ENCODE measurements at places on chromosomes 5 and 9.

- peak; percentile 86 for DNase-seq
Measured at GRCh38 chr5:153565822-153566221, 75.4 kb downstream of the GRIA1 start.

- DNase-seq: no peak
Measured at GRCh38 chr9:112817860-112818203, 67.3 kb downstream of the SNX30 start.

GRCh38 chr5:114473541-114473940 lies 111.7 kb downstream of the KCNN2 start:
- no peak for DNase-seq

DNA sequence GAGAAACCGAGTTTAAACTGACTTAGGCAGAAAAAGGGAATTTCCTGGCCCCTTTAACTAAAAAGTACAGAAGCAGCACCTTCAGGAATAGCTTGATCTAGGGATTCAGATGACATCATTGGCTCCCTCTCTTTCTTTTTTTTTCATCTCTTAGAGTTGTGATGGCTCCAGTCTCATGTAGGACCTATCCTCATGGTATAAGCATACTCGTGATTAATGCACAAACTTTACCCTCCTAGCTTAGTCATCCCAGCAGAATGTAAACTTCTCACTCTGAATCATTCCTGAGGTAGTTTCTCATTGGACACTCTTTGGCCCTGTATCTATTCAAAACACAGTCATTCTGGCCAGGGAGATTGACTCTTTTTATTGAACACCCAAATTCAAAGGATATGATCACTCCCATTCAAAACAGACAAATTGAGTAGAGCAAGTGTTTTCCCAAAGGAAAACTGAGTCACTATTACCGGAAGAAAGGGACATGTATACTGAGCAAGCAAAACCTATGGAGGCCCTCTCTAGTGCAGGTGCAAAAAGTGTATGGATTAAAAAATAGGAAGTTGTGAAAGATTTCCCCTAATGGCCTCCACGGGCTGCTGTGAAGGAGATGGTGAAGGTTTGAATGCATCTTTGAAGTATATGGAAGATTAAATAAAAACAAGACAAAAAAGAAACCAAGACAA lies 27.6 kb upstream of the SMIM23 start:
- peak; percentile 99 for DNase-seq

DNA sequence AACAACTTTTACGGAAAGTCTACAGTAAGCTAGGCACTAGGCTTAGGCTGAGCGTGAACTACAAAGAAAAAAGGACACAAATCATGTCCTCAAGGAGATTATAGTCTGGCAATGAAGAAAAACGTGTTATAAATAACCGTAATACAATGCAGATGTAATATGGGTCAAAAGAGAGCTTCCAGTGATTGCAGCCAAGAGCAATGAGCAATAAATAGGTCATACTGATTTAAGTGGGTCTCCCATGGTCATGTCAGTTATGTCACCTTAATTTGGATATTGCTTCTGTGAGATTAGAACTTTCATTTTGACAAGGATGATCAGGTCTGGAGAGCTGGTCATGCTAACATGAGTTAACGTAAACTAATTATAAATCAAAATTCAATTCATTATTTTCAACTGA lies 158.6 kb upstream of the GNA14 start:
- no peak for DNase-seq

- no peak for DNase-seq
Measured at GRCh38 chr9:136618580-136619547, 43.9 kb upstream of the EGFL7 start.

DNA sequence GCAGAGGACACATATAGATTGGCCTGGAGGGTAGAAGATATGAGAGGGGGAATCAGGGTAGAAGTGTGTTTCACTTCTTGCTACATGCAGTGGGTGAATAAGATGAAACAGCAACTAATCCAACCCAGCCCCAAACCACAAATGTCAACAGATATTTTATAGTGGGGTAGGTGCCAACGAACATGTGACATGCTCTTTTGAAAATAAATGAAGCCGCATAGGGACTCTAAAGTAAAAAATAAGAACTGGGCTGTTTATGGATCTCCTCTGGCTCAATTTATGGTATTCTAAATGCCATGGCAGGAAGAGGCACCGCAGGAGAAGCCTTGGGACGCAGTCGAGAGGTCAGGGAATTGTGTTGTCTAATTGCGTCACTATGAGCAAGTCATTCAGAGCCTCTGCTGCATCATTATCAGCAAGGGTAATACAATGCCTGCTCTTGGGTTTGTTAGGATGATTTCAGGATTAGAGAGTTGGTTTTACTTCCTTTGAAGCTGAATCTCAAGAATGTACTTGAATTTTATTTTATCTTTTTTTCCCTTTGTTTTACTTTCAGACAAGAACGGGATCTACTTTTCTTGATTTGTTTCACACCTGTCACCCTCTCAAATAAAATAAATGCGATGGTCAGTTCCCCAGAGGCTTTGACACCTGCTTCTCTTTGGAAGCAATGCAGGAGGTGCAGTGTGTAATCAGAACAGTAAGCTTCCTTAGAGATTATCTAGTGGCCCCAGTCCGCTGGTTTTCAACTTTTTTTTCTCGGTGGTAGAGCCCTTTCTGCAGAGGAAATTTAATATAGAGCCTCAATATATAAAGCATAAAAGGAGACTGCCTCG lies 375.6 kb upstream of the CLINT1 start:
- DNase-seq: peak; percentile 1

DNA sequence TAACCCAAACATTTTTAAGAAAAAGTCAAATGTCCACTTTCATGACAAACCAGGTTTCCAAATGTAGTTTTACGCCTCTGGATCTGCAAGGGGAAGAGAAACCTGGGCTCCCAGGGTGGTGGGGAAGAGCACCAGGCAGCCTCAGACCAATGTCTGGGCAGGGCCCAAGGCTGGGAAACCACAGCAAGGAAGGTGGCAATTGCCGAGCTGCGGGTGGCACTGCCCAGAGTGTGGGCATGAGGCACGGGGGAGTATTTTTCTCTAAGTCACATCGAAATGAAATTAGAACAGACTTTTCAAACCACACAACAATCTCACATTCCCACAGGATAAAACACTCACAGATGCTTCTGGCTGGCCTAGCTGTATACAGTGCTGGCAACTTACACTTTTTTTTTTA lies 32.6 kb upstream of the RASGEF1C start:
- no peak for DNase-seq

DNA sequence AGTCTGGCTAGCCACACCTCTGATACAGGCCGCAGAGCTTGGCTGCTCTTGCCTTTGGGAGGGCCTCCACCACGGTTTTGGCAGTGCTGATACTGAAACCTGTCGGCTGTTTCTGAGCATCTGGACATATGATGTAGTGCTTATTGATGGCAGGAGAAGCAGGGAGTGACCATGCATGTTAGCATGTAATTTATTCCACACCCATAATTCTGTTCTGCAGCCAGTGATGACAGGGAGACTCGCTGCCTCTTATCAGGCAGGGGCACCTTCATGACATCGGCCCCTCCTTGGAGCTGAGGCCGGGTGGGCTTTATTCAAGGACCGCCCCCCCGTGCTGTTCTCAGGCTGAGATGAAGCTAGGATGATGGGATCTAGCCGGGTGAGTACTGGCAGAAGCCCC lies 49.0 kb downstream of the OLFM1 start:
- no peak for DNase-seq

- peak; percentile 82 for DNase-seq
Measured at GRCh38 chr5:13976867-13977830, 32.7 kb upstream of the DNAH5 start.

- DNase-seq: no peak
Measured at GRCh38 chr5:115389034-115389798, 92.8 kb upstream of the CCDC112 start.

DNA sequence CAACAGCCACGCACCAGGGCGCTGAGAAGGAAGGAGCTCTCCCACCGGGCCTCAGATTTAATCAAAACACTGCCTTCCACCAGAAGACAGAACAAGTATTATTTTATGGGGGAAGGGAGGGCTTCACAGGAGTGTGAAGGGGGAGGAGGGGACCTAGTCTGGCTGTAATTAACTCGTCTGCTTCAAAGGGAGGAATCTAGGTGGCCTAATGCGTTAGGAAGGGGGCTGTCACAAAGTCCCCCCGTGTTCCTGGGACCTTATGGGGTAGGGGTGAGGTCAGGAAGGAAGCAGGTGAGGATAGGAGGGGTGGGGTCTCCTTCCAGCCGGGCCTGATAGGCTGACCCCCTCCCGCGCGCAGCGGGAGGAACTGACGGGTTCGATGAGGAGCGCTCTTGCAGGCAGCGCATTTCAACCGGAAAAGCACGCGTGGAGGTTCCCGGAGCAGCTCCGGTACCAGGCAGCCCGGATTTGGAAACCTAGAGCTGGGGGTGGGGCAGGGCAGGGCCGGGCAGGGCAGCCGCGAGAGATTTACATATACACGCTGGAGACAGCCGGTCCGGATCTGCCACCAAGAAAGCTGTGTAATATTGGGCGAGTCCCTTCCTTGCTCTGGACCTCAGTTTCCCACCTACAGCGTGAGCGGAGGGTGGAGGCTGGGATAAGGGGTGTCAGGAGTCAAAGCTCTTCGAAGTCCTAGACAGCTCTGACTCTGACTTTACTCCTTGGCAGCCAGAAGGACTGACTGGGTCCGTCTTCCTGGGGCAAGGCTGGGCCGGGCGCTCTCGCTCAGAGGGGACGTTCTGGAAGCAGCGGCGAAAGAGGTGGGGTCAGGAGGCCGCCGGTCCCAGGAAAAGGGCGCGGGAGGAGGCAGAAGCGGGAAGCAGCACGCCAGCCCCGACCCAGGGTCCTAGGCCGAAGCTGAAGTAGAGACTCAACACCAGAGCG lies 1.8 kb downstream of the SHB start:
- peak; percentile 57 for DNase-seq

DNA sequence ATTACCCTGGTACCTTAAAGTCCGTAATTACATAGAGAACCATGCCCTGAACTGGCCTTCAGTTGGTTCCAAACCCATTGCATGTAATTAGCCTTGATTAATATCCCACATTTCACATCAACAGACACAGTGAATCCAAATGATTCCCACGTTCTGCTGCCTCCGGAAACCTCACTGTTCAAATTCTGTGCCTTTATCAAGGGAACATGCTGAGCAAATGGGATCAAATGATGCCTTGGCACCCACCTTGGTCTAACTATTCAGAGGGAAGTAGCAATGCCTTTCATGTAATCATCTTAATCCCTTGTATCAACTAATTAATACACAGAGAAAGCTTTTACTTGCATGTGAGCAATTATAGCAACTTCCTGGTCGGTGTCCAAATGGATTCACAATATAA lies 100.6 kb downstream of the EFNA5 start:
- no peak for DNase-seq

DNA sequence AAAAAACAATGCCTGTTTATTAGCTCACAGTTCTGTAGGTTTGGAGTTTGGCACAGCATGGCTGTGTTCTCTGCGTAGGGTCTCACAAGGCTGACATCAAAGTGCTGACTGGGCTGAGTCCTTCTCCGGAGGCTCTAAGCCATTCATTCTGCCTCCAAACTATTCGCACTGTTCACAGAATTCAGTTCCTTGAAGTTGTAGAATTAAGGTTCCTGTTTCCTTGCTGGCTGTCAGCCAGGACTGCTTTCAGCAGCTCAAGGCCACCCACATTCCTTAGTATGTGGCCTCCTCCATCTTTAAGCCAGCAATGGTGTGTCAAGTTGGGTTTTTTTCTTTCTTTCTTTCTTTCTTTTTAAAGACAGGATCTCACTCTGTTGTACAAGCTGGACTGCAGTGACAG lies 161.9 kb downstream of the CDH6 start:
- no peak for DNase-seq

DNA sequence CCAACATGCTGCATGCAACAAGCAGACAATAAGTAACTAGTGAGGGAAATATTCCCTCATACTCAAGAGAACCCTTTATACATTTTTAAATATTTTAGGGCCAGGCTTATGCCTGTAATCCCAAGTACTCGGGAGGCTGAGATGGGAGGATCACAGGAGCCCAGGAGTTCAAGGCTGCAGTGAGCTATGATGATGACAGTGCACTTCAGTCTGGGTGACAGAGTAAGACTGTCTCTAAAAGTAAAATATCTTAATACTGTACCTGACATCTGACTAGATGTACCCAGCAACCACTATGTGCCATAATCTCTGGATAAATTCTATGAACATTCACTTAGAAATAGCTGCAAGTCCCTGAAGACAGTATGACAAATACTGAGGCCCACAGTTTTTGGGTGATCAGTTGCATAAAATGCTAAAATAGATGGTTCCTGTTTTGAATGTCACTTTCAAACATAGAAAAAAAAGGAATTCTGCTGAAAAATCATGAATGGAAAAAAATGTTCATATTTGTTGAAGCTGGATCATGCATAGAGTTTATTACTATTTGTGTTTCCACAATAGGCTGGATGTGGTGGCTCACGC lies 2.0 kb upstream of the C5orf15 start:
- no peak for DNase-seq

DNA sequence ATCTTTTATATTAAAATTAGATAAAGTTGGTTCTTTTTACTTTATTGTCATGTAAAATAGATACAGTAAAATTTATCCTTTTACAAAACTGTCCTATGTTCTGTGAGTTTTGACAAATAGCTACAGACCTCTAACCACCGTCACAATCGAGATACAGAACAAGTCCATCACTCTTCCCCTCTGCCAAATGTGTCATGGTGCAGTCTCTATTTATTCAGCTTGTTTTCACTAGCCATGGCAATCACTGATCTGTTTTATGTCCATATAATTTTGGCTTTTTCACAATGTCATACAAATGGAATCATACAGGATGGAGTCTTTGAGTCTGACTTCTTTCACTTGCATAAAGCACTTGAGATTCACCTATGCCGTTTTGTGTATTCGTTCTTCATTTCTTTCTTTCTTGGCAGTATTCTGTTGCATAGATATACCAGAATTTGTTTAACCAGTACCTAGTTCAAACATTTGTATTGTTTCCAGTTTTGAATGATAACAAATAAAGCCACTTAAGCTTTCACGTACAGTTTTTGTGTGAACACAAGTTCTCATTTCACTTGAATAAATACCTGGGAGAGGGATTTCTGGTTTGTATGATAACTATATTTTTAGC lies 273.2 kb upstream of the MPDZ start:
- DNase-seq: no peak

DNA sequence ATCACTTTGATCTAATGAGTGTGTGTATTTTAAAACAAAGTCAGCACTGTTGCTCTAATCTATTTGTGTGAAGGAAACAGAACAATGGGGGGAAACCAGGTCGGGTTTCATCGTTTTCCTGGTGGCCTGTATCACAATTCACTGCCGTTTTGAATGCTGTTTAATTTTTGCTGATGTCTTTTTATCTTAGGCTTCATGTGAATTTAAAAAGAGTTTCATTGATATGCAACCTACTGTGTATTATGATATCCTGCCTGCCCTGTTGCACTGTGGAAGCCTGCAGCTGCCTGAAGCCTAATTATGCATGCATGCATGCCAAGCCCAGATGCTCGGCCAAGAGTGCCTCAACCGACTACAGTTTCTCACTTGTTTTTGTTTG lies 307.5 kb downstream of the ZNF608 start:
- no peak for DNase-seq

DNA sequence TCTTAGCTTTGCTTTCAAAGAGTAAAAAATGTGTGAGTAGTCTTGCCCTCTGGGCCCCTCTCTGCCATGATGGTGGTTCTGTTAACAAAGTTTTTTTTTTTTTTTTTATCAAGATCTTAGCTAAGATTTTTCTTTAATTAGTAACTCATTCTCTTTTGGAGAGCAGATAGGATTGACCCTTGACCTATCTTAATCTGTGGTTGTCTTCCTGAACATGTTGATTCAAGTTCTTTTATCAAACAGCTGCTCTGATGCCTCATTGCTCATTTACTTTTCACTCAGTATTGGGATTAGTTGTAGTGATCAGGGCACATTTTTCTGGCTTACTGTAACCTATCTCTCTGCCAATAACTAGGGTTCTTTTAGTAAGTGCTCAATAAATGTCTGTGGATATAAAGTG lies 106.3 kb downstream of the PCSK5 start:
- DNase-seq: no peak

GRCh38 chr5:144219869-144220268 lies 49.2 kb downstream of the KCTD16 start:
- no peak for DNase-seq
